ENCODE measurements at places on chromosomes 11 and 22.

GRCh38 chr11:2109541-2110019 is 29.6 kb downstream of the IGF2 start:
- no peak for DNase-seq

DNA sequence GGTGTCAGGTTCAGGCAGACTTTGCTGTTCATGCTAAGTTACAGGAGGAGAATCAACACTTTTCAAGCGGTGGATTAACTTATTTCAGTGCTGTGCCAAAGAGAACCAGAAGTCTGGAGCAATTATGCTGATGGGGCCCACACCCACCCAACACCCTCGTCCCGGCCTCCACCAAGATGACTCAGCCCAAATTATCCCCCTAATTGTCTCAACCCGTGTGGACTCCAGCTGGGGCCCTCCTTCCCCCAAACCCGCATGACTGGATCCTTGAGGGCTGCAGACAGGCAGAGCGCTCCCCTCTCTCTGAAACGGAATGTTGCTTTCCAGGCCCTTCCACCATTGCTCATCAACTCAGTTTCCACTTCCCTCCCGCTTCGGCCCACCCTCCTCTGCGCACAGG is 34.6 kb upstream of the MN1 start:
- DNase-seq = no peak

- no peak for DNase-seq
Measured at GRCh38 chr22:31036671-31037550, 44.2 kb upstream of the SMTN start.

DNA sequence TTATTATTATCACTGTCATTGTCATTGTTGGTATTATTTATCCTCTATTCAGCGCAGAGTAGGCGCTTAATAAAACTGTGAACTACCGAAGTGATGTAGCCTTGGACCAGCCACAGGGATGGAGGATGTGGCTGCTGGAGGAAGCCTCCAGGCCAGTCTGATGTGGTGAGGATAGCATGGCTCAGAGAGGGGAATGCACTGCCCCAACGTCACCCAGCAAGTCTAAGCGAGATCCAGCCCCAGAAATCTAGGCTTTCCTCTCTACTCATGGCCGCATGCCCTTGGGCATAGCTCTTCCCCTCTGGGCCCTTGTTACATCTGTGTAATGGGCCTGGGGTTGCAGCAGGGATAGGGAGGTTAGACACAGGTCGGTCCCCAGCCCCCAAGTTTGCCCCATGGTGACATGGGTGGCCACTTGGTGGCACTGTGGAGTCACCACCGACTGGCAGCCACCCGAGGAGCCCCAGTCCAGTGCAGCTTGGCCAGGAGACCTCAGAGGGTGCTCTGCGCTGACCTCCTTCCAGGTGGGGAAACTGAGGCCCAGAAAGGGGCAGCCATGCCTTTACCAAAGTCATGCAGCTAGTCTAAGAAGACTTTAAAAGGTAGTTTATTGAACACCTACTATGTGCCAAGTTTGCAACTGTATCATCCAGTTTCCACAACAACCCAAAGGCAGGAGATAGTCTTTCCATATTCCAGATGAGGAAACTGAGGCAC is 395.7 kb downstream of the MN1 start:
- peak; percentile 61 for DNase-seq

- no peak for DNase-seq
Measured at GRCh38 chr11:17439316-17439782, 37.3 kb downstream of the ABCC8 start.

GRCh38 chr11:92531065-92531739 is 306.6 kb downstream of the FAT3 start:
- no peak for DNase-seq

- DNase-seq = no peak
Measured at GRCh38 chr22:44025171-44026065, 1.3 kb downstream of the PARVB start.

GRCh38 chr11:67020949-67021348 is 2.0 kb upstream of the SYT12 start:
- no peak for DNase-seq

- DNase-seq = no peak
Measured at GRCh38 chr22:46749682-46750529, 11.9 kb upstream of the CERK start.

GRCh38 chr11:86741839-86742805 is 58.2 kb upstream of the PRSS23 start:
- no peak for DNase-seq

GRCh38 chr11:127454856-127455255 is 454.3 kb upstream of the KIRREL3 start:
- no peak for DNase-seq

GRCh38 chr11:117584056-117584830 is 212.8 kb downstream of the DSCAML1 start:
- DNase-seq = no peak

DNA sequence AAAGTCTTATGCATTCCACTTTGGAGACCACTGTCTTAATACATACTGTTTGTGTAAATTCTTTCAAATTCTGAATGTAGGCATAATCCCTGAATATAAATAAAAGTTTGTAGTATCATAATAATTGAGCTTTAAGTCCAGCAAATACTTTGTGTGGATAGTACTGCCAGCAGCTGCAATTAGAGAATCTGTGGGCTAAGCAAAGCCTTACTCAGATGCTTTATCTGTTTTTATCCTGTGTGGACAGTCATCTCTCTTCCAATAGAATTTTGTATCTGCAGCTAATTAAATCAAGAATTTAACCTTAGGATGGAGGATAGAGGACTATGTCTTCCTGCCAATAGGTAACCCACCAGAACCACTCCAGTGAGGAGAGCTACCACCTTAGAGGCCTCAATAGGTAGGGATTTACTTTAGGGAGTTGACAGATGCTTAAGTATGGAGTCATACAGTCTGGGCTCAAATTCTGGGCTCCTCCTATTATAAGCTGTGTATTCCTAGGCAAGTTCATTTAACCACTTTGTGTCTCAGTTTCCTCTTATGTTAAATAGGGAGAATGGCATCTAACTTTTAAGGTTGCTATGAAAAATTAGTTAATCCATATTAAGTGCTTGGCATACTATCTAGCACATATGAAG is 71.1 kb downstream of the STIM1 start:
- no peak for DNase-seq

GRCh38 chr11:83292709-83293456 is 6.7 kb upstream of the CCDC90B start:
- peak; percentile 38 for DNase-seq

DNA sequence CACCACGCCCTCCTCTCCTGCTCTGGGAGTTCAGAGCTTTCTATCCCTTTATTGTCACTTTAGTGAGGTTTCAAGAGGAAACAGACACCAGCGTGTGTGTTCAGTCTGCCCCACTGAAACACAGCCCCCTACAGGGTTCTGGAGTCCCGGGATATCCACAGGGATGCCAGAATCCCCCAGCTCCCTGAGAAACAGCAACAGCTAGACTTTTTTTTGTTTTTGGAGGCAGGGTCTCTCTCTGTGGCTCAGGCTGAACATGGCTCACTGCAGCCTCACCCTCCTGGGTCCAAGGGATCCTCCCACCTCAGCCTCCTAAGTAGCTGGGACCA is 10.4 kb downstream of the SULT4A1 start:
- DNase-seq = no peak

- DNase-seq = peak; percentile 97
Measured at GRCh38 chr11:73647459-73648100, 1.2 kb downstream of the PLEKHB1 start.

GRCh38 chr22:32005453-32005852 is 37.6 kb upstream of the SLC5A1 start:
- no peak for DNase-seq

DNA sequence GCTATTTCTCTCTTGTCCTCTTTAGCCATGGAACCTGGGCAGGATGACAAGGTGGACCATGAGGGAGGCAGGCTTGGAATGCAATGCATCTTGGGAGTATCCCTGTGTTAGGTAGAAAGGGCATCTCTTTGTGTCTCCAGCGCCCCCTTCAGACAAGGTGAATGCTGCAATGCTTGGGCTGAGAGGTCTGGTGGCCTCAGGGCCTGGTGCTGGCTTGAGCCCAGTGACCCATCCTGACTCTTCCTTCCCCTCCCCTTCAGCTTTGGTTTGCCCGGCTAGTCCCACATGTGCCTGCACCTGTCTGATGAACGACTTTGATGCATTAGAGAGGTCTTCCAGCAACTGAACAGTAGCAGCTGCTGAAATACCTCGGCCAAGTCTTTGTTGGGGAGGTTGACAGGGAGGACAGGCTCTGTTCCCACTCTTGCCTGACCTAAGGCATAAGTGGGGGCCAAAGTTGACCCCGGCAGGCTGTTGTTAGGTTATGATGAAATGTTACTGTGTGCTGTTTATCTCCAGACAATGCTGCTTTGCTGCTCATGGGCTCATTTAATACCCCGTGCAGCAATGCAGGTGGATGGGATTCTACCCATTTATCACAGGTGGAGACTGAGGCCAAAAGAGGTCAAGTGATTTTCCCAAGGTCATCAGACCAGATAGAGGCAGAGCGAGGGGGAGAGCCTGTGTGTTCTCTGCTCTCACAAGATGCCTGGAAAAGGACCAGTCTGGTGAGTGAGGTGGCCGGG is 22.5 kb downstream of the MYO18B start:
- DNase-seq = peak; percentile 26

GRCh38 chr22:43312608-43313007 is 30.6 kb downstream of the SCUBE1 start:
- DNase-seq = no peak

DNA sequence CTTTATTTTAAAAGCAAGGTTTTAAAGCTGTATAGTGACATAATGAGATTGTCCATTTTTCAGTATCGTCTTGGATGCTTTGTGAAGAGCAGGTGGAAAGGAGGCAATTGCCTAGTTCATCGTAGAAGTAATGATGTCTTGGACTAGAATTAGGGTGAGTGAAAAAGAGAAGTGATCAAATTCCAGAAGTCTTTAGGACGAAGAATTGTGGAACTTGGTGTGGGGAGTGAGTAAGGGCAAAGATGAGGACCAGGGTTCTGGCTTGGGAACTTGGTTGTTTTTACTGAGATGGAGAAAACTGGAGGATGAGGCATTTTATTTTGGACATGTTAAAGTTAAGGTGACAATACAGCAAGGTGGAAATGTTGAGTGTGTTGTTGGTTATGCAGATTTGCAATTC is 1.2 kb downstream of the ILK start:
- DNase-seq = no peak

DNA sequence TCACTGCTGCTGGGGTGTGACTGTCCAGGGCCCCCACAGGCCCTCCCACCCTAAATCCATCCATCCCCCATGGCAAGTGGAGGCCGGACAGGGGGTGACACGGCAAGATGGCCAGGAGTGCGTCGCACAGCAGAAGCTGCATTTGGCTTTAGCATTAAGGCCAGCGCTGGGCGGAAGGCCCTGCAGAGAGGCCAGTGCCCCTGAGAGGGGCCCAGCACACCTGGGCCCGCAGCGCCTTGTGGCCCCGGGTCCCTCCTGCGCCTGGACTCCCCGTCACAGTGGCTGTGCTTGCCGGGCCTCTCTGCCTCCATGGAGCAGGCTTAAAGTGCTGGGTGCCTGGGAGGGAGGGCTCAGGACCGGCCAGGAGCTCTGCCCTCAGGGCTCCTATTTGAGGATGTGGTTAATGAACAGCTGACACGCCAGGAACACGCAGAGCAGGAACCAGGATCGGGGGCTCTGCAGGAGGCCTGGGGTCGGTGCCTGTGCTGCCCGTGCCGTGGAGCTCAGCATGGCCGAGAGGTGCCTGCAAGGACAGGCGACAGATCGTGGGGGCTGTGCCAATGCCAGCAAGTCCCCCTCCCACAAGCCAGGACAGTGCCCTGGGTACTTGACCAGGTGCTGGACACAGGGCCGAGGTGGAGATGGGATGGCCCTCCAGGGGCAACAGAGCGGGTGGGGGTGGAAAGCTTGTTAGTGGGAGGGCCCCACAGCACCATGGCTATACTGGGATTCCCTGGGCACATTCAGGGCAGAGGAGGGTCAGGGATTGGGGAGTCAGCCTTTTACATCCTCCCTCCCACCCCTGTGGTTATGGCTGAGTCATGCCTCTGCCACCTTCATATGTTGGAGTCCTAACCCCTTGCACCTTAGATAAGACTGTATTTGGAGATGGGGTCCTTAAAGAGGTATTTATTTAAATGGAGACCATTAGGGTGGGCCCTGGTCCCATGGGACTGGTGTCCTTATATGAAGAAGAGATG is 30.9 kb upstream of the CARS1 start:
- no peak for DNase-seq

DNA sequence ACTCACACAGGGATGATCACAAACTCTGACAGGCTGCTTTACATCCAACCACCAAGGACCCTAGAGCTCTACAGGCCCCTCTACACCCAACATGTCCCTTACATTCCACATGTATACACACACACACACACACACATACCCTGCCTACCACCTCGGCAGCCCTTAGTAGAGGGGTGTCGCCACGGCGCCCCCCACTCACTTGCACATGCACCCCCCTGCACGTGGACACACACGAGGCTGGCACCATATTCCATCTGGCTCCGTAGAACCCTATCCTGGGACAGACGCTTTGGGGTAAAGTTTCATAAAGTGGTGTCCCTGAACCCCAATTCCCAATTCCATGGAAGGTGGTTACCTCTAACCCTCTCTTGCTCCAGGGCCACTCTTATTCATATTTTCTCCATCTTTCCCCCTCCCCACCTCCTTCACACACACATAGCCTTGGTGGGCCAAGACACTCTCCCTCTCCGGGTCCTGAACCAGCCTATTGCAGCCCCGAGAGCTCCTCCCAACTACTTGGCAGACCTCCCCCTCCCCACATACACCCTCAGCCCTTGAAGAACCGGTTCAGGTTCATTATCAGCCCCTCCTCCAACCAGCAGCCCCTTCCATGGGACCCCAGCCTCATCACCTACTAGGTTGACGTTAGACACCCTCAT is 809 bp downstream of the PDE2A start:
- DNase-seq = no peak

DNA sequence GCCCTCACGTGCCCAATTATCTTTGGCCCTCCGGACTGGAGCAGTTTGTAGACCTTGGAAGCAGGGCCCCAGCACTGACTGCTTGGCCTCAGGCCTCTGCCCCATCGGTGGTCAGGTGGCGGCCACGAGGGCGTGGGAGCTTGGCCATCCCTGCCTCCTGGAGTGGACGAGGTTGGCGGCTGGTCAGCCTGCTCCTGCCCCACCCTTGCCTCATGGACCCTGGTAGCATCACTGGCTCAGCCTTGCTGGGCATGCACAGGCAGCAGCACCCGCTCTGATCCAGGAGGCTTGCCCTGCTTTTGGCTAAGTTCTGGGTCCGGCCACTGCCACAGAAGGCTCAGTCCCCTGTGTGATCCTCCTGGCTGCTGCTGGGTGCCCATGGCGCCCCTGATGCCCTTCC is 4.1 kb downstream of the KRTAP5-3 start:
- no peak for DNase-seq

- no peak for DNase-seq
Measured at GRCh38 chr11:30760345-30760744, 174.2 kb upstream of the MPPED2 start.

DNA sequence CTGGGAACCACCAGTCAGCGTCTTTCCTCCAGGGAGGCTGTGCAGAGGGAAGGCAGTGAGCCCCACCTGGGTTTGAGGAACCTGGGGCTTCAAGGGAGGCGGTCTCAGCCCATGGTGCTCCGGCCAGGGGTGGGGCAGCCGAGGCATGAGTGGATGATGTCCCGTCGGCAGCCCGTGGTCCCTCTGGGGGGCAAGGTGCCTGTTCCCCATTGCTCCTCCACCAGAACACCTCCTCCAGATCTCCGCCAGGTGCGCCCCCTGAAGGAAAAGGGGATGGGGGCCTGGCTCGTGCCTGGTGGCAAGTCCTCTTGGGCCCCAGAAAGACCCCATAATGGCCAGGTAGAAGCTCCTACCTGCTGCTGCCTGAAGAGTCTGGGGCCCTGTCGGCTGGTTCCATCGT is 94.1 kb downstream of the KCNQ1 start:
- no peak for DNase-seq

- no peak for DNase-seq
Measured at GRCh38 chr11:15956302-15956701, 400.0 kb downstream of the SOX6 start.

GRCh38 chr22:42379966-42380537 is 52.2 kb downstream of the NFAM1 start:
- no peak for DNase-seq
